Thyroid gland (tissue), 4 donors: ENCODE measurements at places on chromosomes 2 and 18. TPM values are rescaled to one million over a fixed set of nuclear protein-coding genes. Genes with fewer than 3 reads are reported as not detected.
A peak's percentile ranks its signal among the peaks of the same experiment; 100 is the strongest.

MERTK gene
- total RNA-seq = 31.3 TPM

MYO5B gene
- total RNA-seq = 102 TPM

CAMKMT gene
- 23.7 TPM for total RNA-seq

GKN1 gene
- total RNA-seq = not detected

SLC9A4 gene
- total RNA-seq = not detected

MYO7B gene
- 0.56 TPM for total RNA-seq

SCN2A gene
- total RNA-seq = 0.33 TPM

ALPI gene
- total RNA-seq = not detected

DNA sequence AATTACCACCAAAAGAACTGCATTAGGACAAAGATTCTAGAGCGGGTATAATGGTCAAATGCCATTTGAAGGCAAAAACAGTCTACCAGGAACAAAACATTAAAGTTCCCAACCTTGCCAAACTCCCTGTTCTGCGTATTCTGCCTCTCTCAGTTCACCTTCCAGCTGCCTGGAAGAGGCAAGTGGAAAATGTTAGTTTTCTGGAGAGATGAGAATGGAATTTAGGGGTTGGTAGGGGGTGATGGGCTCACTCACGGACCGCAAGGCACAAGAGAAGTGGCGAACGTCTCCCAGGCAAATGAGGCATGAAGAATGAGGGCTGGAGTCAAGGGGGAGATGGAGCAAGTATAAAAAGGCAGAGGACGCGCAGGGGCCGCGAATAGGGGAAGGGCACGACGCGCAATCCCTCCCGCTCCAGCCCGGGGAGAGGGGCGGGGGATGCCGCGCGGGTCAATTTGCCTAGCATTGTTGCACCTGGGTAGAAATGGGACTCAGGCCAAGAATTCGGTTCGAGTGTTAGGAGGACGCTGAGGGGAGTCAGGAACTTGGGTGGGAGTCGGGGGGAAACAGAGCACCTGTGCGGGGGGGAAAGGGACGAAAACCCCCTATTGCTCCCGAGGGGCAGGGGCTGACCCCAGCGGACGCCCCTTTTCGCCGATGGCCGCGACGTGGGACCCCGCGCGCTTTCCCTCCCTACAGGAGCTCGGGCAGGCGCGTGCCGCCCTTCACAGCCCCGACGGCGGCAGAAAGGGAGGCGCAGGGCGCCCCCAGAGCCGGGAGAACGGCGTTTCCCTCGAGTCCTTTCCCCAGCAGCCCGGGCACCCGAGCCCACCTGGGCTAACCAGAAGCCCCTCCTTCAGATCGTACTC, 573 bp downstream of the PAIP2B start:
- H3K27ac ChIP-seq = peak overlapping the region; percentile 71

DNA sequence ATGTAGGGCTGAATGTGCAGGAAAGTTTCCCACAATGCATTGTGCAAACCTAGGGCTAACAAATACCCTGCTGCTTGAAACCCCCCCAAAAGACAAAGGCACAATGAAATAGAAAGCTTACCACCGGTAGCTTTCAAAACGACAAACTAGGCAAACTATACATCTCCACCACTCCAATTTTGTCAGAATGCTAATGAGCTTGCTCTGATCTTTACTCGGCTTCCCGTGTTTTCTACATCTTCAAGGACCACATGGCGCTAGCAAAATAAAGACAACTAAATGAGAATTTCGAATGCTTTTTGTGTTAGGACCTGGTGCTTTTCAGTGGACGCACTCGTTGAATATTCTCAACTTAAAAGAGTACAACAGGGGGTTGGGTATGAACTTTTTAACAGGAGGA, 37.2 kb upstream of the OTX1 start:
- no peaks in the 10 kb centered on the region for H3K4me1 ChIP-seq
- no peak overlapping the region for H3K4me3 ChIP-seq
- no peaks in the 10 kb centered on the region for H3K36me3 ChIP-seq
- H3K27me3 ChIP-seq = no peaks in the 10 kb centered on the region

- H3K27ac ChIP-seq = no peak overlapping the region
- no peak for DNase-seq
- H3K4me3 ChIP-seq = no peak overlapping the region
- H3K27me3 ChIP-seq = no peaks in the 10 kb centered on the region
These were observed 104.1 kb upstream of the FZD5 start for GRCh38 chr2:207873794-207874193.

GRCh38 chr2:157257312-157258252, at the start of gene GALNT5:
Gene GALNT5 (plus strand): TSS chr2:157257705. CDS start chr2:157258083, 378 bp downstream.
- no peaks in the 10 kb centered on the region for H3K27me3 ChIP-seq
- no peaks in the 10 kb centered on the region for H3K36me3 ChIP-seq
- no peak within 1 kb of the TSS for H3K4me3 ChIP-seq
- H3K4me1 ChIP-seq = peaks cover 11% of the 10 kb centered on the region
- peak; percentile 14 for DNase-seq

DNA sequence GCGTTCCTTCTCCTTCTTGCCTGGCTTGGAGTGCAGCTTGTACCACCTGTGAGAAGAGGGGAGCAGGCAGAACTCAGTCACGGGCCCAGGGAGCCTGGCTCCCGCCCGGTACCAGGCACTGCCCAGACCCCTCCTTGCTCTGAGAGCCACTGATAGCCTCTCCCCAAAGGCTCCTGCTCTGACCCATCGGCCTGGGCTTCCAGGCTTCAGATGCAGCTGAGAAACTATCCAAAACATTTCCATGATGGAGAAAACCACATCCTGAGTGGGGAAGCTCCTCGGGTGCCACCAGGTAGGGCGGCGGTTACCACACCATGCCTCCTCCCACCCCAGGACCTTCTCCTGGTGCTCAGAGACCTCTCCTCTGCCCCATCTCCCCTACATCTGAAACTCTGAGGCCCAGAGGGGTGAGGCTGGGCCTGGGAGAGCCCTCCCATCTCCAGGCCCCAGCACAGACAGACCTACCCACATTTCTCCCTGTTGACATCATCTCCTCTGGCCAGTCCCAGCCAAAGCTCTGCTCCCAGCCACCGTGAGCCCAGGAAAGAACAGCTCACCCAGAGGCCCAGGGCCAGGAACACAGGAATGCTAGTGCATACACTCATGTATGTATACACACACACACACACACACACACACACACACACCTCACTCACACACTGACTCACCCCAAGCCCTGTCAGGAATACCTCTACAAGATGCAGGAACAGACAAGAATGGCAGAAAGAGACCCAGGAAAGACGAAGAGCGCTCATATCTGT, 17.9 kb upstream of the SFXN5 start:
- DNase-seq = no peak
- H3K27me3 ChIP-seq = no peaks in the 10 kb centered on the region
- H3K27ac ChIP-seq = no peak overlapping the region
- H3K36me3 ChIP-seq = no peaks in the 10 kb centered on the region
- no peaks in the 10 kb centered on the region for H3K4me1 ChIP-seq
- no peak overlapping the region for H3K4me3 ChIP-seq

GRCh38 chr2:9764153-9764778, 79.0 kb upstream of the TAF1B start:
- H3K27me3 ChIP-seq = no peaks in the 10 kb centered on the region
- no peak overlapping the region for H3K4me3 ChIP-seq
- peaks cover 1% of the 10 kb centered on the region for H3K4me1 ChIP-seq
- no peak for DNase-seq

DNA sequence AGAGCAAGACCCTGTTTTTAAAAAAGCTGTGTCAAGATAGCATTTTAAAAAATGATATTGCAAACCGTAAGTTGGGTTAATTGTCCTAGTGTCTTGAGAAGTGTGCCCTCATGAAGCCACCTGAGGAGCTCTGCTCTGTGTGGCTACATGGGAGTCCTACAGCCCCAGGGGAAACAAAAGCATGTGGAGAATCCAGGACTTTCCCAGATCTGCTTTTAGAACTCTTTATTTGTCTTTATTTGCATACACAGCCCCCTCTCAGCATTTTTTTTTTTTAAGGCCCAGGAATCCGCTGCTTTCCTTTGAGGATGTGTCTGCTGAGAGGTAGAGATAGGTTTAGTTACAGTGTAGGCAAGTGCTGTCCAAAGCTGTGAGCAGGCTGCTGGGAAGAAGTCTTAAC, 219.2 kb downstream of the FHOD3 start:
- no peak for DNase-seq
- H3K27ac ChIP-seq = no peak overlapping the region
- H3K4me1 ChIP-seq = no peaks in the 10 kb centered on the region
- H3K4me3 ChIP-seq = no peak overlapping the region

- no peak overlapping the region for H3K27ac ChIP-seq
- no peaks in the 10 kb centered on the region for H3K36me3 ChIP-seq
- DNase-seq = no peak
- H3K27me3 ChIP-seq = no peaks in the 10 kb centered on the region
These were observed 87.7 kb upstream of the LPIN2 start for GRCh38 chr18:3100498-3101132.

- no peak overlapping the region for H3K4me3 ChIP-seq
- no peaks in the 10 kb centered on the region for H3K36me3 ChIP-seq
- no peak for DNase-seq
- no peak overlapping the region for H3K27ac ChIP-seq
- H3K27me3 ChIP-seq = no peaks in the 10 kb centered on the region
These were observed 10.7 kb upstream of the RBM45 start for GRCh38 chr2:178101321-178102079.

- H3K4me3 ChIP-seq = no peak within 1 kb of the TSS
- H3K27me3 ChIP-seq = peaks cover 11% of the 10 kb centered on the region
- no peak within 1 kb of the TSS for H3K27ac ChIP-seq
These were observed at the start of gene NOTO for GRCh38 chr2:73202156-73203054. Gene NOTO (plus strand): TSS chr2:73202574. CDS start chr2:73202667, 93 bp downstream.

GRCh38 chr2:232103140-232103737, 141.7 kb downstream of the DIS3L2 start:
- H3K4me3 ChIP-seq = no peak overlapping the region
- no peak for DNase-seq
- no peak overlapping the region for H3K27ac ChIP-seq

- no peak overlapping the region for H3K27ac ChIP-seq
- no peak overlapping the region for H3K4me3 ChIP-seq
- no peaks in the 10 kb centered on the region for H3K36me3 ChIP-seq
These were observed 791.4 kb upstream of the FANCL start for GRCh38 chr2:59032499-59032898.

- no peaks in the 10 kb centered on the region for H3K36me3 ChIP-seq
- H3K27ac ChIP-seq = no peak overlapping the region
- no peaks in the 10 kb centered on the region for H3K4me1 ChIP-seq
- DNase-seq = no peak
- H3K4me3 ChIP-seq = no peak overlapping the region
These were observed 856.3 kb downstream of the DSC3 start for GRCh38 chr18:30186245-30186644.

- no peak overlapping the region for H3K4me3 ChIP-seq
- peak overlapping the region; percentile 59 for H3K27ac ChIP-seq
- H3K4me1 ChIP-seq = peaks cover 65% of the 10 kb centered on the region
- no peaks in the 10 kb centered on the region for H3K27me3 ChIP-seq
- DNase-seq = peak; percentile 15
These were observed 8.3 kb downstream of the CAPG start for GRCh38 chr2:85401844-85402243.

DNA sequence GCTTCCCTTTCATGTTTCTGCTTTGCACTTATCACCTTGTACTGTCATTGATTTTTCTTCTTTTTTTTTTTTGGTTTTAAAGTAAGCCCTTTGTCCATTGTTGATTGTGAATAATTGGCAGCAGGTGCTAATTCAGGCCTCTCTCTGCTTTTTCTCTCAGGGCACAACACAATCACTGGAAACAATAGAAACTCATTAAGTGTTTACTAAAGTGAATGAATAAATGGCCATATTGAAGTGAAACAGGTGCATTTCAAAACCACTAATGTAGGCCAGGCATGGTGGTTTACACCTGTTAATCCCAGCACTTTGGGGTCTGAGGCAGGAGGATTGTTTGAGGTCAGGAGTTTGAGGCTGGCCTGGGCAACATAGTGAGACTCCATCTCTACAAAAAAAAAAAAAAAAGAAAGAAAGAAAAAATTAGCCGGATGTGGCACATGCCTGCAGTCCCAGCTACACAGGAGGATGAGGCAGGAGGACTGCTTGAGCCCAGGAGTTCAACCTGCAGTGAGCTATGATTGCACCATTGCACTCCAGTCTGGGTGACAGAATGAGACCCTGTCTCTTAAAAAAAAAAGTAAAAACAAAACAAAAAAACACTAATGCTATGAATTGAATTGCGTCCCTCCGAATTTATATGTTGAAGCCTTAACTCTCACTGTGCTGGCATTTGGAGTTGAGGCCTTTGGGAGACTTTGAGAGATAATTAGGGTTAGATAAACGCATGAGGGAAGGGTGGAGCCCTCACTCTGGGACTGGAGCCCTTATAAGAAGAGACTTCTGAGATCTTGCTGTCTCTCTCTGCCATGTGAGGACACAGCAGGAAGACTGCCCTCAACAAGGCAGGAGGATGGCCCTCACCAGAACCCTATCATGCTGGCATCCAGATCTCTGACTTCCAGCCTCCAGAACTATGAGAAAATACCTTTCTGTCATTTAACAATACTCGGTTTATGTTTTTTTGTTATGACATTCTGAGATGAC, 19.9 kb downstream of the SLC38A11 start:
- no peaks in the 10 kb centered on the region for H3K27me3 ChIP-seq
- no peak overlapping the region for H3K4me3 ChIP-seq
- H3K4me1 ChIP-seq = no peaks in the 10 kb centered on the region
- no peak for DNase-seq

- no peak overlapping the region for H3K27ac ChIP-seq
- H3K27me3 ChIP-seq = no peaks in the 10 kb centered on the region
- H3K4me1 ChIP-seq = no peaks in the 10 kb centered on the region
- no peaks in the 10 kb centered on the region for H3K36me3 ChIP-seq
- H3K4me3 ChIP-seq = no peak overlapping the region
- no peak for DNase-seq
These were observed 214.4 kb upstream of the EPAS1 start for GRCh38 chr2:46082531-46083485.

DNA sequence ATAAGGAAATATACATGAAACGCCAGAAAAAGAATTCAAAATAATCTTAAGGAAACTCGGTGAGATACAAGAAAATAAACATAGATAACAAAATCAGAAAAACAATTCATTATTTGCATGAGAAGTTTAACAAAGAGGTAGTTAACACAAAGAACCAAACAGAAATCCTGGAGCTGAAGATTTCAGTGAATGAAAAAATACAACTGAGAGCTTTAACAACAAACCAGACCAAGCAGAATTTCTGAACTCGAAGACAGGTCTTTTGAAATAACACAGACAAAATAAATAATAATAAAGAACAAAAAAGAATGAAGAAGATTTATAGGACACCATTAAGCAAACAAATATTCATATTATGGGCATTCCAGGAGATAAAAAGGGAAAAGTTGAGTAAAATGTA, 204.7 kb downstream of the ATAD2B start:
- H3K36me3 ChIP-seq = no peaks in the 10 kb centered on the region
- no peaks in the 10 kb centered on the region for H3K27me3 ChIP-seq
- no peak overlapping the region for H3K27ac ChIP-seq
- DNase-seq = no peak
- H3K4me3 ChIP-seq = no peak overlapping the region
- H3K4me1 ChIP-seq = peaks cover 6% of the 10 kb centered on the region

GRCh38 chr2:31083234-31083993, 54.8 kb downstream of the GALNT14 start:
- H3K36me3 ChIP-seq = no peaks in the 10 kb centered on the region
- no peak overlapping the region for H3K4me3 ChIP-seq
- H3K4me1 ChIP-seq = no peaks in the 10 kb centered on the region
- H3K27ac ChIP-seq = no peak overlapping the region
- DNase-seq = no peak
- no peaks in the 10 kb centered on the region for H3K27me3 ChIP-seq

- H3K27me3 ChIP-seq = no peaks in the 10 kb centered on the region
- no peak for DNase-seq
- H3K4me1 ChIP-seq = peaks cover 10% of the 10 kb centered on the region
- H3K4me3 ChIP-seq = no peak overlapping the region
- H3K27ac ChIP-seq = no peak overlapping the region
- H3K36me3 ChIP-seq = no peaks in the 10 kb centered on the region
These were observed 29.1 kb downstream of the FAM178B start for GRCh38 chr2:96957244-96957643.
